Left kidney (tissue), 8 donors: ENCODE measurements at places on chromosomes 7 and 10. TPM values are rescaled to one million over a fixed set of nuclear protein-coding genes. Genes with fewer than 3 reads are reported as not detected.

Gene ZNF438
- polyA plus RNA-seq, result 9.3 TPM

Gene INA
- 0.53 TPM for polyA plus RNA-seq

Gene CYP17A1
- 0.42 TPM for polyA plus RNA-seq

Gene AFAP1L2
- polyA plus RNA-seq, result 39.1 TPM

Gene CCL24
- not detected for polyA plus RNA-seq
